ENCODE measurements at places on chromosomes 12 and 14. TPM values are rescaled to one million over a fixed set of nuclear protein-coding genes. Genes with fewer than 3 reads are reported as not detected.

DNA sequence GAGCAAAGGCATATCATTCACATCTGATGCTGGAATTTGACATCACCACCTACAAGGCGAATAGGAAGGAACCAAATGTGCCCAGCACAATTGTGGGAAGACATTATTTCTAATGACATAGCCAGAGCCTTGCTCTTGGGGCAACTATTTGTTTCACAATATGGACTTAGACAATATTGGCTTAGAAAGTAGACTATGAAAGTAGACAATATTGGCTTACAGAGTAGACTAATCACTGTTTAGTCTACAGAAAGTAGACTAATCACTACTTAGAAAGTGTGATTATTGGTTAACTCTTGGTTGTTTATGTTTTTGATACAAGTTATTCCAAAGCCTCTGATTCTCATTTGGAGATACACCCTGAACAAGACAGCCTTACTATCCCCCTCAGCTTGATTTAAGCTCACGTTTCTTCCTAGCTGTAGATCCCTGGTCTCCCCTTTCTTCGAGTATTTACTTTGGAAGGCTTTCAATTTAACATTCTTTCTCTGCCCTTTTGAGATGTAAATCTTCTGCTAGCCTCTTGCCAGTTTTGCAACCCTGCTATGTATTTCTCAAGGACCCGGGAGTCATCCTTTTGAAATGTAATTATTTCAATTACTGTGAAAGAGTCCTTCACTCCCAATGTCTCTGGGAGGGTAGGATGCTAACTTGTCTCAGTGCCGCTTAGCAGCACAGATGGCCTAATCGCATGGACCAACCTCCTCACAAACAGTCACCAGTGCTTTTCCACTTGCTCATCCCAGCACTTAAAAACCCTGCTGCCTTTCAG, 843.2 kb downstream of the GALC start:
- H3K4me1 ChIP-seq, result no peaks in the 10 kb centered on the region
- no peaks in the 10 kb centered on the region for H3K27me3 ChIP-seq
- DNase-seq, result no peak
- no peak overlapping the region for H3K27ac ChIP-seq

- H3K27ac ChIP-seq, result no peak overlapping the region
- DNase-seq, result no peak
- H3K4me3 ChIP-seq, result no peak overlapping the region
- H3K4me1 ChIP-seq, result peaks cover 24% of the 10 kb centered on the region
- no peaks in the 10 kb centered on the region for H3K36me3 ChIP-seq
- H3K27me3 ChIP-seq, result no peaks in the 10 kb centered on the region
These were observed 166.1 kb upstream of the KITLG start for GRCh38 chr12:88746386-88746785.

The CSRP2 gene
- total RNA-seq, result 11.3 TPM

- no peak overlapping the region for H3K27ac ChIP-seq
- H3K27me3 ChIP-seq, result no peaks in the 10 kb centered on the region
- no peaks in the 10 kb centered on the region for H3K36me3 ChIP-seq
- no peak overlapping the region for H3K4me3 ChIP-seq
- no peaks in the 10 kb centered on the region for H3K4me1 ChIP-seq
These were observed 80.3 kb downstream of the SRGAP1 start for GRCh38 chr12:63924781-63925180.

The IQSEC3 gene
- 1.6 TPM for total RNA-seq

The LRRC10 gene
- not detected for total RNA-seq

The SMIM41 gene
- total RNA-seq, result not detected

The WNT1 gene
- not detected for total RNA-seq

DNA sequence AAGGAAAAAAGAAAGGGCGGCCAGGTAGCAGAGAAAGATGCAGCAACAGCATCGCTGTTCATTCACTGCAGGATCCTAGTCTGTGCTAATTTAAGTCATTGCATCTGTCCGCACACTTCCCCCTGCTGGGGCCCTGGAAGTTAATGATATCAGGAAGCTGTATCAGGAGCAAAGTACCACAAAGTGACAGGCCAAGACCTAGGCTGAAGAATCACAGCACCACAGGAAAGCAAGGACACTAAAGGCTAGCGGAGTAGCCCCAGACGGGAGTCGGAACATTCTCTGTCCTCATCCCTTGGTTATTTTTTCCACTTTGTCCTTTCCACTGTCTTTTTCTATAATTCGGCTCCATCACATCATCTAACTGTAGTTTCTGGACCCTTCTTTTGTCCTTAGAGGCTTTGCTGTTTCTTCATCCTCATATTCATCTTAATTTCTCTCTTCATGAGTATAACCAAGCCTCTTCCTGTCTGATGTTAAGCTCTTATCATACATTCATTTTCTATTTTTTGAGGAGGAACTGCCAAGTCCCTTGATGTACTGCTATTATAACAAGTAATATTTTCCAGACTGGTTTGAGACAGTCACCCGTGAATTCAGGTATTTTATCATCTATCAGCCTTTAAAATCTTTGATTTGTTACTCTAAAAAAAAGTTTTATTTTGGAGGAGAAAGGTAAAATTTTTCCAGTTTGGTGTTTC, 28.3 kb downstream of the DUSP16 start:
- peak overlapping the region; percentile 81 for H3K27ac ChIP-seq
- peaks cover 25% of the 10 kb centered on the region for H3K4me1 ChIP-seq
- no peak for DNase-seq
- no peaks in the 10 kb centered on the region for H3K27me3 ChIP-seq
- no peak overlapping the region for H3K4me3 ChIP-seq

DNA sequence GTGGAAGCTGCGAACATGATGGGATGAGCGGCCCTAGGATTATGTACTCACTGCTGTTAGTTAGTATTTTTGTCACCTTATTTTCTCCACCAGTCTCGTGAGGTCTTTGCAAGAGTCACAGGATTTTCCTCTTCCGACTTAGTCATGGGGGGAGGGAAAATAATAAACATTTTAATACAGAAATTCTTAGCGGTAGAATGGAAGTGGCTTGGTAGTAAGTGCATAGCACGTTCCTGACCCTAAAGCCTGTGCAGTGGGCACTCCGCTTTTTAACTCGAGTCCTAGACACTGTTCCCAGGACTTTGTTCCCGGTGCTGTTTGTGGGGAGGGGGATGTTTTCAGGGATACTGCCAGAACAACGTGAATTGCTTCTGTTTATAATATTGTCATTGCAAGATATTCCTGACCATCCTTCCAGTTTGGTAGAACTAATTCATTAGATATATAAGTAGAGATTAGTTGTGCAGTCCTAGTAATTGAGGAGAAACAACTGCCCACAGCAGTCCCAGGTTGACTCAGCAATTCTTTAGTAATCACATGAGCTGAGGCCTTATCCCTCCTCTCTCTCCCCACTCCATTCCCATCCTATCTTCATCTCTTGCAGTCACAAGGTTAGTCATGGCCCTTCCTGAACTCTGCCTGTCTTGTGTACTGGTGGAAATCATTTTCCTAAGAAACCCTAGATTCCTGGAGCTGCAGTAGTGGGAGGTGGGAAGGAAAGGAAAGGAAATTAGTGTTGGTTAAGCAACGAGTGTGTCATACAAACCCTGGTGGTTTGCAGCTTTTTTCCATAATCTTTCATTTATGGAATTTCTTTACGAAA, 799 bp downstream of the SLC38A6 start:
- peak overlapping the region; percentile 70 for H3K27ac ChIP-seq
- peak overlapping the region; percentile 89 for H3K4me3 ChIP-seq
- no peak for DNase-seq

- no peak overlapping the region for H3K27ac ChIP-seq
- no peaks in the 10 kb centered on the region for H3K27me3 ChIP-seq
These were observed 33.7 kb downstream of the MAPK1IP1L start for GRCh38 chr14:55085060-55085660.

GRCh38 chr12:65755596-65755978, 68.7 kb upstream of the HMGA2 start:
- H3K27me3 ChIP-seq, result no peaks in the 10 kb centered on the region
- no peak for DNase-seq
- no peaks in the 10 kb centered on the region for H3K4me1 ChIP-seq
- H3K27ac ChIP-seq, result no peak overlapping the region

DNA sequence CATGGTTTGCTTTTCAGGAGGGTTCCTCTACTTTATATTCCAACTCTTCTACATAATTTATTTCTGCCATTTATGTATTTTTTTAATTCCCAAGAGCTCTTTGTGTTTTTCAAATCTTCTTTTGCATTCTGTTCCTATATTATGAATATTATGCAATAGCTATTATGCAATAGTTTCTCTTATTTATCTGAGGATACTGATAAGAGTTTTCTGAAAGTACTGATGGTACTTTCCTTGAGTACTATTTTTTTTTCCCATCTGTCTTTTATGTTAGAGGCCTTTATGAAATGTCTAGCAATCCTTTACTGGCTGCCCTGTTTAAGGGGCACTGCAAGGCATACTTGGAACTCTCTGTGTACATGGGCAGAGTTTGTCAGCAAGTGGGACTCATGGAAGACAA, 93.4 kb downstream of the SLC41A2 start:
- no peak for DNase-seq
- no peaks in the 10 kb centered on the region for H3K27me3 ChIP-seq
- no peak overlapping the region for H3K4me3 ChIP-seq
- H3K4me1 ChIP-seq, result peaks cover 10% of the 10 kb centered on the region

DNA sequence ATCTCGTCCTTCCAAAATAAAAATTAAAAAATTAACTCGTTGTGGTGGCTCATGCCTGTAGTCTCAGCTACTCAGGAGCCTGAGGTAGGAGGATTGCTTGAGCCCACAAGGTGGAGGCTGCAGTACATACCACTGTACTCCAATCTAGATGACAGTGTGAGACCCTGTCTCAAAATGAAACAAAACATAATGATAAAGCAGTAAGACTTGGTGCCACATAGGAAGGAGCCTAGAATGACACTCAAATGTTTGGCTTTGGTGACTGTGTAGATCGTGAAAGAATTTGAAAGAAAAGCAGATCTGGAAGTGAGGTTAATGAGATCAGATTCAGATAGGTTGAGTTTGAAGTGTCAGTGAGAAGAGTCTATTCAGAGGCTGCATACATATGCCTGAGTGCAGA, 150.1 kb upstream of the ATP2B1 start:
- no peaks in the 10 kb centered on the region for H3K27me3 ChIP-seq
- no peaks in the 10 kb centered on the region for H3K4me1 ChIP-seq
- H3K4me3 ChIP-seq, result no peak overlapping the region
- DNase-seq, result no peak
- no peaks in the 10 kb centered on the region for H3K36me3 ChIP-seq

All from adrenal gland (tissue), 19 donors.